Upper lobe of left lung (tissue), 6 donors: ENCODE measurements at places on chromosomes 16 and 17. TPM values are rescaled to one million over a fixed set of nuclear protein-coding genes. Genes with fewer than 3 reads are reported as not detected.

DNA sequence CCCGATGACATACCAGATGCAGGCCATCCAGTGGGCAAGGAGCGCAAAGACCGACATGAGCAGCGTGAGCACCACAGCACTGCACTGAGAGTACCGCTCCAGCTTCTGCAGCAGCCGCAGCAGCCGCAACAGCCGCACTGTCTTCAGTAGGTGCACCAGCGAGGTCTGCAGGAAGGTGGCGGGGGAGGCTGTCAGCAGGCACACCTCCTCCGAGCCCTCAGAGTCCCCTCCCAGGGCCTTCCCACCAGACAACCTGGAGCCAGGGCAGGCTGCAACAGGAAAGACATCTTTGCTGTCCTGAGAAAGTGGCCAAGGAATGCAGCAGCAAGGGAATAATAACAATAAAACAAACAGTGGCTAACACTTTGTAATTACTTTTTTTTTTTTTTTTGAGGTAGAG, 9.1 kb downstream of the KCNH4 start:
- DNase-seq: no peak

GRCh38 chr17:2239882-2240430, 63.6 kb downstream of the SMG6 start:
- DNase-seq: no peak

- DNase-seq: no peak
Observed at GRCh38 chr17:48579760-48580554, 1.8 kb upstream of the HOXB4 start.

GRCh38 chr17:40070709-40071312, 8.0 kb downstream of the THRA start:
- DNase-seq: no peak

GRCh38 chr17:28705074-28705659, 6.5 kb downstream of the PROCA1 start:
- no peak for DNase-seq

GRCh38 chr16:54932737-54933254, 2.1 kb downstream of the IRX5 start:
- peak; percentile 79 for DNase-seq

DNA sequence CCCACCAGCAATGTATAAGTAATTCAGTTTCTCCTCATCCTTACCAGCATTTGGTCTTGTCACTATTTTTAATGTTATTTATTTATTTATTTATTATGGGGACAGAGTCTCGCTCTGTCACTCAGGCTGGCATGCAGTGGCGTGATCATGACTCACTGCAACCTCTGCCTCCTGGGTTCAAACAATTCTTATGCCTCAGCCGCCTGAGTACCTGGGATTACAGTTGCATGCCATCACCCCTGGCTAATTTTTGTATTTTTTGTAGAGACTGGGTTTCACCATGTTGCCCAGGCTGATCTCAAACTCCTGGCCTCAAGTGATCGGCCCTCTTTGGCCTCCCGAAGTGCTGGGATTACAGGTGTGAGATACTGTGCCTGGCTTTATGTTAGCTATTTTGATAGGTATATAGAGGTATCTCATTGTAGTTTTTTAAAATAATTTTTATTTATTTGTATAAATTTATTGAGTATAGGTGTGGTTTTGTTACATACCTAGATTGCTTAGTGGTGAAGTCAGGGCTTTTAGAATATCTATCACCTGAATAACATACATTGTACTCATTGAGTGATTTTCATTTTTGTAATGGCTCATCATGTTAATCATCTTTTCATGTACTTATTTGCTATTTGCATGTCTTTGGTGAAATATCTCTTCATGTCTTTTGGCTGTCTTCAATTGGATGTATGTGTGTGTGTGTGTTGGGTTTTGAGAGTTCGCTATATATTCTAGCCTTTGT, 53.3 kb downstream of the TANC2 start:
- DNase-seq: no peak

DNA sequence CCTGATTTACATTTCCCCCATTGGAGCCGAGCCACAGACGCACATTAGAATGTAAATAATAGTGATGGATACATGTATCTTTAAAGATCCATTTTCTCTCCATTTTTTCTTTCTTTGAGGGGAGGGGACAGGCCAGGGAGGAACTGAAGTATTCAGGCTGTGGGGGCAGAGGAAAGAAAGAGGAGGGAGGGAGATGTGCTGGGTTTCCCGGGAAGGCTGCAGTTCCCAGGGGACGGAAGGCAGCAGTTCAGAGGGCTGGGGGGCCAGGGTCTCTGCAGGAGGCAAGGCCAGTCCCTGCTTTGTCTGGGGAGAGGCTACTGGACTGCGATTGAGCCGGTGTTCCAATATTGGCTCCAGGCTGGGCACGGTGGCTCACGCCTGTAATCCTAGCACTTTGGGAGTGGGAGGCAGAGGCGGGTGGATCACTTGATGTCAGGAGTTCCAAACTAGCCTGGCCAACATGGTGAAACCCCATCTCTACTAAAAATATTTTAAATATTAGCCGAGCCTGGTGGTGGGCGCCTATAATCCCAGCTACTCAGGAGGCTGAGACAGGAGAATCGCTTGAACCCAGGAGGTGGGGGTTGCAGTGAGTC, 94.2 kb upstream of the LHX1 start:
- no peak for DNase-seq

- DNase-seq: peak; percentile 82
Observed at GRCh38 chr17:81333616-81334368, 38.7 kb upstream of the SLC38A10 start.

- no peak for DNase-seq
Observed at GRCh38 chr16:70615945-70616344, 30.4 kb upstream of the IL34 start.

GRCh38 chr16:55203570-55203969, 120.4 kb upstream of the IRX6 start:
- DNase-seq: no peak

GRCh38 chr17:6072157-6072556, 2.0 kb downstream of the WSCD1 start:
- DNase-seq: no peak

- DNase-seq: no peak
Observed at GRCh38 chr17:49984776-49985175, 10.2 kb downstream of the DLX3 start.

- DNase-seq: peak; percentile 85
Observed at GRCh38 chr16:72927199-72928089, 120.5 kb downstream of the ZFHX3 start.

GRCh38 chr16:8915722-8916301, 33.7 kb downstream of the LITAFD start:
- no peak for DNase-seq

DNA sequence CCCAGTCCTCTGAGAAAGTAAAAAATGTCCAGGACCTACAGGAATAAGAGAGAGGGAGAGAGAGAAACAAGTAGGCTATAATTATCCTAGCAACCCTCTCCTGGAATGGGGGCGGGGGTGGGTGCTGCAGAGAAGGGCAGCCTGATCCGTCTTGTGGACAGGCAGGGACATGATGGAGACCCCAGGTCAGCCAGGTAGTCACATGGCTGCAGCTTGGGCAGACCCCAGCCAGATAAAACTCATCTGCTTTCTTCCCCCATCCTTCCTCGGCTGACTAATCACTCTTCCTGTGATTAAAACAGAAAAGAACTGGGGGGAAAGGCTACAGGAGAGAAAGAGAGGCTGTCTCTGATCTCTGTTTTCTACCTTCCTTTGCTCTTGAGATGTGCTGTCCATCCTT, 32.6 kb downstream of the COPZ2 start:
- no peak for DNase-seq

- no peak for DNase-seq
Observed at GRCh38 chr17:78027121-78027520, 68.6 kb downstream of the TNRC6C start.

- DNase-seq: no peak
Observed at GRCh38 chr16:84843149-84844048, 23.6 kb downstream of the CRISPLD2 start.

DNA sequence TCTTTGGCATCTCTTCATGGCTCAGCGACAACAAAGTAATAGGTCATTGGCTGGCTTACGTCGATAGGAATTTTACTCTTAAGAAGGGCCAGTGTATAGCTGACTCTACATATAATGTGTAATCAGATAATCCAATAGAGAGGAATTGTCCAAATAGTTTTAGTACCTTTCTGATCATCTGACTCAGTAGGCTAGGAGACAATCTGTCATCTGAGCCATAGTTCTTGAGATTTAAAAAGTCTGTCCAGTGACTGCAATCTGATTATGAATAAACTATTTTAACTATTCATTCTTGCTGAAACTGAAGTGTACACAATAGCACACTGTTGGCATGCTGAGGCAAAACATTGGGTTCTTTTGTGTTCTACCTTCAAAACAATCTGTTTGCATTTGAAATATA, 21.4 kb upstream of the NOL11 start:
- DNase-seq: no peak

- peak; percentile 66 for DNase-seq
Observed at GRCh38 chr16:4273858-4274311, 1.1 kb upstream of the TFAP4 start.

DNA sequence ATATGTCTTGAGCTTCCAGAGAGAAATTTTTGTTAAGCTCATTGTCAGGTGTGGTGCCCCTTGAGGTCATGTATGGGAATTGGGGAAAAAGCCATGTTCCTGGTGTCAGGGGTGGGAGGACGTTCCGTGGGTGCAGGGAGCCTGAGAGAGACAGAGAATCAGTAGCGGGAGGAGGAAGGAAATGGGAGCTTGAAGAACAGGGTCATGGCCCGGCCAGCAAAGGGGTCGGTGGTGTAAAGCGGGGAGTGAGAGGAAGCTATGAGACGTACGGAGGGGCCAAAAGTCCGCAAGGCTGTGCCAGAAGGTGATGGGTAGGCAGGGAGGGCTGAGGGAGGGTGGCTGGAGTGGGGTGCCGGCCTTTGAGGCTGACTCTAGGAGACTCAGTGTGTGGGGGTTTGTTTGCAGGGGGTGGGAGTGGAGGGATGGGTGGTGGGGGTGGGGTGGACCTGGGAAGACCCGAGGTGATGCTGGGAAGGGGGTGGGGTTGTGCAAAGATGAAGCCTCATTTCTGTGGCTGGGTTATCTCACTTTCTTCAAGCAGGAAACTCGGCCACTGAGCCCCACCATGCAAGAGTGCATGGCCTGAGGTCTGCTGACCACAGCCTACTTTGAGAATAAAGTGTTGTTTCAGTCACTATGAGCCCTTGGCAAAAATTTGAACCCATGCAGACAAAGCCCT, 63.6 kb downstream of the PLCG2 start:
- DNase-seq: no peak

DNA sequence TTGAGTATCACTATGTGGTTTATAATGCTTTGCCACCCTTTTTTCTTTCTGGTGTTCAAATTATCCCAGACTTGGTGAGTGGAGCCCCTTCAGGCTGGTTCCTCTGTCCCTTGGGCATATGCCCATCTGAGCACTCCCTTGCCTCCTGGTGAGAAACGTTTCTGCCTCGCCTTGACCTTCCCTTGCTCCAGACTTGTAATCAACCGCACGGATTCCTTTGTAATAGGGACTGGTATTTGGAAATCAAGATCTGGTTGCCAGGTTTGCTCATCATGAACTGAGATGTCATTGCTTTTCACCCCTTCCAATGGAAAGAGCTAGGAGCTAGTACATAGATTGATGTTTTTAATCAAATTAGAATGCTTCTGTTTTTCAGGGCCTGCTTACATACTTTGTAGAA, 43.7 kb downstream of the SEC14L1 start:
- no peak for DNase-seq

GRCh38 chr16:76059701-76060100, 217.5 kb upstream of the CNTNAP4 start:
- DNase-seq: no peak

DNA sequence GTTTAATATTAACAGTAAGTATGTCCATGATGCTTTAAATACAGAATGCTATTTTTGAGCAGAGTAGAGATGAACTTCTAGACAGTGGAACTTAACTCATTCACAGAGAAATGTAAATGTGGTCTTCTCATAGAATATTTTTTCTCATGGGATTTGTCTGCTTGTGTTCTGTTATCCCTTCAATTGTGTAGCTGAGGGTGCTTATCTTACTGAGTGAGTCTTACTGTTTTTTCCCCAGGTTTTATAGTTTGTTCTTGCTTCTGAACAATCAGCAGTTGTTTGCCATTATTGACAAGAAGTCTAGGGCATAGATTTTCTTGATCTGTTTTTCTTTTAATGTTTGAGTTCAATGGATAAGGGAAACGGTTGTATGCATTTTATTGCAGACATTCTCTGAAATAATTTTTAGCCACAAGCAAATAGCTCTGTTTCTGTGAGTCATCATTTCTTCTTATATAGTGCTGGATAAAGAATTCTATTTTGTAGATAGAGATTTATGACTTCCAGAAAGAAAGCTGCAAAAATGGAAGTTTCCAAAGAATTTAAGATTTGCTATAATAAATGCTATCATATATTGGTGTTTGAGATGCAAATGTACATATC, 60.5 kb downstream of the NF1 start:
- DNase-seq: no peak

DNA sequence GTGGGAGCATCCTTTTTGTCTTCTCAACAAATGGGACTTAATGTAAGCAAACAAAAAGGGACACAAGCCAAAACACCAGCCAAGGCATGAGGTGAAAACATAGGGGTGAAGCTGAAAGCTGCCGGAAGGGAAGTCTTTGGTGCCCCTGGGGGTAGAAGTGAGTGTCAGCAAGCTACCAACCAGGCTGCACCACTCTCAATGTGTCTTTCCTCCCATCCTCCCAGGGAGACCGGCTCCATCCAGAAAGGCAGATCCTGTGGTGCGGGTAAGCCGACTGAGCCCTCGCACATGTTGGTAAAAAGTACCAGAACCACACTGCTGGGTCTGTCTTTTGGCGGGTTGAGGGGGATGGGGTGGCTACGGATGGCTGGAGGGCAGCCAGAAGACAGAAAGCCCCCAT, 52.0 kb upstream of the SREBF1 start:
- DNase-seq: no peak

DNA sequence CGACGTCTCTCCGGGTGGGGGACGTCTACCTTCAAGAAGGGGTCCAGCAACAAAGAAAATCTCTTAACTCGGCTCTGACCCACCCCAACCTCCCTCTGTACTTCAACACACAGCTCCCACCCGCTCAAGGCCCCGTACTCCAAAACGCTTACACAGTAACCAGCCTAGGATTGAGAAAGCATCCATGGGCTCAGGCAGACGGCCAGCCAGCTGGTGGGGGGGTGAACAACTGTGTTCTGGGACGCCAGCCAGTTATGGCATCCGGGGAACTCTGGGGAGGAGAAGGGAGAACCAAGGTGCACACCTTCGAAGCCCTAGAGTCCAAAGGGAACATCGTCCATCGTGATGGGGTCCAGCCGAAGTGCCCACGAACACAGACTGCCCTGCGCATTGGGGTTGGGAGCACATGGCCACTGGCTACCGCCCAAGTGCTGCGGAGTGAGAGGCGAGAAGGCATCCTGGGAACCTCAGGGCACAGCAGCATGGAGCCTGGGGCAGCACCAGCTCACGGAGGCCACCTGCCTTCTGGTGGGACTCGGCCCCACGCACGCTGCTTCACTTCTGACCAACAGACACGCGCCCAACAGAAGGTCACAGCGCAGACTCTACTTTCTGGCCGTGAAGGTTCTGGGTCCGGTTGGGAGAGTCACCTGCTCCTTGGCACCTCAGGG, 14.3 kb downstream of the SLC16A3 start:
- peak; percentile 86 for DNase-seq

Gene DOK4
- 36.7 TPM for total RNA-seq

Gene ADAP2
- 27.7 TPM for total RNA-seq

Gene TBC1D3L
- 19.3 TPM for total RNA-seq

Gene CALB2
- total RNA-seq: not detected

Gene NAGLU
- total RNA-seq: 83.9 TPM

Gene TLCD1
- 23.3 TPM for total RNA-seq

Gene OTOP2
- total RNA-seq: not detected

Gene WSB1
- total RNA-seq: 402 TPM

Gene TMEM204
- total RNA-seq: 36.9 TPM

Gene DRC7
- 6.2 TPM for total RNA-seq

Gene TNFRSF13B
- 6.3 TPM for total RNA-seq

Gene SCARF1
- total RNA-seq: 22.0 TPM

Gene TBC1D26
- total RNA-seq: 5.7 TPM

Gene ATP6V0C
- total RNA-seq: 84.9 TPM

Gene ARL5C
- not detected for total RNA-seq

Gene KCNH4
- total RNA-seq: not detected
